ENCODE measurements at places on chromosomes 1 and 21.

GRCh38 chr21:34899760-34900159 lies 149.3 kb downstream of the RUNX1 start:
- no peak for DNase-seq

DNA sequence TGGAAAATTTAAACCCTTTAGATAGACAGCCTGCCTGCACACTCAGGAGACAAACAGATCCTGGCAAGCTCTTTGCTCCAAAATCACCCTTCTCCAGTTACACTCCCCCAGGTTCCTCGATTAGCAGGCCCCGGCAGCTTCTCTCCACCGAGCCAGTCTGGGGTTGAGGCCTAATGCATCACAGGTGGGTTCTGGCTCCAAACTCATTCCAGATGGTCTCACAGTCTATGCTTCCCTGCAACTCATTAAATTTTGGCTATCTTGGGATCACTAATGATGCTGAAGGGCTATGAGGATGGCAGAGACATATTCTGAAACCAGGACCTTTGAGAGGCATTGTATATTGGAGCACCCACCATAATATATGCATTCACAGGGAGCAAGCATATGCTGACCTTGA lies 559.8 kb upstream of the USP24 start:
- DNase-seq = no peak

- DNase-seq = no peak
These were observed 155.4 kb downstream of the CLEC20A start for GRCh38 chr1:178341261-178341956.

GRCh38 chr21:20570824-20571232 lies 427.4 kb upstream of the NCAM2 start:
- no peak for DNase-seq

DNA sequence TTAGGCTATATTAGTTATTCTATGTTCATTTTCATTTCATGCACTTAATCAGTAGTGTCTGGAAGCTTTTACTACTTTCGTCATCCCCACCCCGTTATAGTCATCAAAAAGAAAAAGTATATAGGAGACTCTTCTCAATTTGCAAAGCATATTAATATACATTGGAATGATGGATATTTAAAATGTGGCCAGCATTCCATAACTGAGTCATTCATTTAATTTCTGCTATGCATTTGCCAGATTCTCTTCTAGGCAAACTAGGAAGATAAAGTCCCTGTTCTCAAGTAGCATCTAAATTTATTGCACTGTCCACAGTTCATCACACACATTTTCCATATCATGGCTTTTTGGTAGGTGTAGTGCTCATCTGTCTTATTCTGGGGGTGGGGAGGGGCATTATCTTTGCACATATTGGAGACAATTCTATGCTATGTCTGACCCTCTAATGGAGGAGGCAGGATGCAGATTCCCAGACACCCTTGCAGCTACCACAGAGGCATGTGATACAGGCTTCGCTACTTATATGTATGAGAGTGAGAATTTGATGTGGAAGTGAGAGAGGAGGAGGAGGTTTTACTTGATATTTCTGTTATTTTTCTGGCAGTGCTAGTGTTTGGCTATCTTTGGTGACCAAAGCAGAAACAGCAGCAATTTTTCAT lies 125.8 kb downstream of the CTH start:
- DNase-seq = no peak

GRCh38 chr1:199489594-199489993 lies 537.9 kb upstream of the NR5A2 start:
- no peak for DNase-seq

GRCh38 chr1:213256438-213257087 lies 205.5 kb downstream of the RPS6KC1 start:
- no peak for DNase-seq

DNA sequence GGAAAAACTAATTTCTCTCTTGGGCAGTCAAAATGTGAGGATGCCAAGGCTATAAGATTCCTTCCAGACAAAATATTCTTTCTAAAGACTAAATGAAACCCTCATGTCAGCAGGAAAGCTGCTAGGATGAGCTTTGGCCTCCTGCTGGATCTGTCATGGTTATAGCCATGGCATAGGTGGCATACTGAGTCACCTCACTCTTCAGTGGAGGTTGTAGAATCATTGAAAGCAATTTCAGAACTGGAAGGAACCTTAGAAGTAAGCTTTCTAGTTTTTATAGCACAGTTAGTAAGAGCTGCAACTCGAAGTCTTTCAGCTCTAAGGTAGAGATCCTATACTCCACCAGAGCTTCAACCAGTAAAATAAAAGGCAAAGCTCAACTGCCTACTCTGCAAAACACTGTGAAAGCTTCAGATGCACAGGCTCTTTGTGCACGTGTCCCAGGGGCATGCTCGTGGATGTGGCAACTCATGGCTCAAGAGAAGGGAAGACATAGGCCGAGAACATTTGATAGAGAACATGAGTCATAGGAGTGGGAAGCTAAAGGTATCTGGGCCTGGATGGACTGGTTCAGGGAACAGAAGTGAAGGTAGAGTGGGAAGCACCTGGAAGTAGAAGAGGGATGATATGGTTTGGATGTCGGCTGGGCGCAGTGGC lies 5.8 kb downstream of the AVPR1B start:
- no peak for DNase-seq

- DNase-seq = no peak
These were observed 53.9 kb downstream of the MEGF6 start for GRCh38 chr1:3557366-3557765.

GRCh38 chr1:5798151-5798730 lies 194.0 kb downstream of the NPHP4 start:
- DNase-seq = no peak

GRCh38 chr1:157407917-157408525 lies 144.3 kb downstream of the FCRL5 start:
- DNase-seq = no peak

DNA sequence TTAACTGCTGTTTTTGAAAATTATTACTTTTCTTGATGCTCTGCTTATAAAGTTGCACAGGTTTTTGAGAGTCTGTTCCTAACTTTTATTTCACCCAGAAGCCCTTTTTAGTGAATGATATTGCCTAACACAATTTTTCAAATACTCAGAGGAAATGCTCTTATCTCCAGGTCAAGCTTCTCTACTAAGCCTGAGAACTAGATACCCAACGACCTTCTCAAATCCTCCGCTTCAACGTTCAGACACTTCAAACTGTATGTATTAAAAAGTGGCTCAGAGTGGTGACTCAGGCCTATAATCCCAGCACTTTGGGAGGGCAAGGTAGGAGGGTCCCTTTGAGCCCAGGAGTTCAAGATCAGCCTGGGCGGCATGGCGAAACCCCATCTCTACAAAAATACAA lies 88.5 kb downstream of the ASH1L start:
- no peak for DNase-seq

DNA sequence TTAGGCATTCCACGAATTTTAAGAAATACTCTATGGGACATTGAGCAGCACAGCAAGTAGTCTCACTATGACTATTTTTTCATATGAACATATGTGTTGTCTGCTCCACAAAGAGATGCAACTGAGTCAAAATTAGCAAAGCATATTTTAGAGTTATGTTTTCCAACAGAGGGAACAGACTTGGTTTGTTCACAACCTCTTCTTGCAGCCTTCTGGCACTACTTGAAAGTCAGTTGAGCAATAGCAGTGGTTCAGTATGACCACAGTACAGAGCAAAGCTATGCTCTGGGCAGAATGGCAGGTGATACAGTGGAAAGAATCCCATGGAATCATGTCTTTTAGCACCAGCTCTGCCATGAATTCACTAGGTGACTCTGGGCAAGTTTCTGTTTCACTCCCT lies 5.2 kb downstream of the CCN1 start:
- no peak for DNase-seq

DNA sequence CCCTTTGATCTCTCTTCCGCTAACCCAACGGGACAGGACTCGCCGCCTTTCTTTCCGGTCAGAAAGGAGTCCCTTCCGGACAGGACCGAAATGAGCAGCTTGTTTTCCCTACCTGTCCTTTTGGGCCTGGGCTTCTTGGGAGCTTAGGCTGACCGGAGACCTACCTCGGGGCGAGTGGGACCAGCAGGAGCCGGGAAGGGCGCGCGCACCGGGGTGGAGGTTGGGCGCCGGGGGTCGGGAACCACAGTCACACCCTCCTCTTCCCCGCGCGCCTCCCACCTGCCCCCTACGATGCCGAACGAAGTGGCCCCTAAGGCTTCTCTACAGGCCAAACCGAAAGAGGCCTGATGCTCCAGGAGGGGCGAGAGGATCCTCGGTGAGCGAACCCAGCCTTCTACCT lies 95.2 kb downstream of the PRKAB2 start:
- DNase-seq = no peak

DNA sequence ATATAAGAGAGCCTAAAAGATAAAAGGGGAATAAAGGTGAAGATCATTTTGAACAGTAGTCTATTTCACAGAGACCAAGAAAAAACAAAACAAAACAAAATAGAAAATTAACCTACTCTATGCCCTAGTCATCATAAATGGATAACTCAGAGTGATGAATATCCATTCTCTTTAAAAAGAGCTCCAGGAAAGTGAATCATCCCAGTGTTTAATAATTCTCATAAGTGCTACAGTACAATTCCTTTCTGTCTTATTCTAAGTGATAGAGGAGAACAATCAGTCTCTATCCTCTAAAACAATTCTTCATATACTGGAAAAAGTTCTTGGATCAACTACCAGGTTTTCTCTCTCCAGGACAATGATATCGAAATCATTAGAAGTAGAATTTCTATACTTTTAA lies 45.8 kb downstream of the GDAP2 start:
- no peak for DNase-seq

All from CD8-positive, alpha-beta memory T cell (primary cell).